ENCODE measurements at places on chromosomes 2 and 18. TPM values are rescaled to one million over a fixed set of nuclear protein-coding genes. Genes with fewer than 3 reads are reported as not detected.

VWC2L gene
- total RNA-seq, result 0.40 TPM

SNTG2 gene
- total RNA-seq, result not detected

ANKRD36B gene
- total RNA-seq, result 66.8 TPM

GULP1 gene
- total RNA-seq, result 135 TPM

GPR39 gene
- total RNA-seq, result 14.5 TPM

GRCh38 chr2:64453770-64454385, at the start of gene LGALSL:
TSS of gene LGALSL (plus strand) at chr2:64454162. CDS start at chr2:64454546, 384 bp downstream.
- DNase-seq, result peak; percentile 94

GRCh38 chr18:49566217-49566770, 4.4 kb downstream of the LIPG start:
- no peak for DNase-seq

- no peak for DNase-seq
These were observed 33.7 kb upstream of the MCM6 start for GRCh38 chr2:135909976-135910375.

DNA sequence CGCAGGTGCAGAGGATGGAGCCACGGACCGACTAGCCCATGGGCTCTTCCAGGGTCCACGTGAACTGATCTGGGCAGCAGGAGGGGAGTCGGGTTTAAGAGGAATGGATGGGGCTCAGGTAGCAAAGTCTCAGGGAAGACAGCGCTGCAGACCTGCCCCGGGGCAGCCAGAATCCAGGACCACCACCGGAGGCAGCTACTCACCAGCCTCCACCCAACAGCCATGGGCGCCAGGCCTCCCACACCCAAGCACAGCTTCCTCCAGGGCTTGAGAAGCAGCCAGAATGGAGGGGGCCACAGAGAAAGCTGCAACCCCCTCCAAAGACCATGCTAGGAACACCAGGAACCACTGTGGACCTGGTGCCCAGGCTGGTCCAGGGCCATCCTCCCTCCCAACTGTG, 164.3 kb downstream of the TWIST2 start:
- no peak for DNase-seq

DNA sequence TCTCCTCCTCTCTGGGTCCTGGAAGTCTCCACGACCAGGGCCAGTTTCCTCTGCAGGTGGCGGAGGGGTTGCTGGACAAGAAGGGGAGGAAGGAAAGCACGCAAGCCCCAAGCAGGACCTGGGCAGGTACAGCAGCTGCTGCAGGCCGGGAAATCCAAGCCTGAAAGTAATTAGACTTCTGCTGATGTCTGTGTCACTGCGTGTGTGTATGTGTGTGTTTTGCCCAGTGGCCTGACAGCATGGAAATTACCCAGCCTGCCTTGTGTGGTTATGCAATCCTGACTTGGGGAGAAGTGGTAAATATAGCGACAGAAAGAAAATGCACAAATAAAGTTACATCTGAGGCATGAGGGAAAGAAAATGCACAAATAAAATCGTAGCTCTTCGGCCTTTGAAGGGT, 121.8 kb upstream of the ZBTB14 start:
- peak; percentile 50 for DNase-seq

DNA sequence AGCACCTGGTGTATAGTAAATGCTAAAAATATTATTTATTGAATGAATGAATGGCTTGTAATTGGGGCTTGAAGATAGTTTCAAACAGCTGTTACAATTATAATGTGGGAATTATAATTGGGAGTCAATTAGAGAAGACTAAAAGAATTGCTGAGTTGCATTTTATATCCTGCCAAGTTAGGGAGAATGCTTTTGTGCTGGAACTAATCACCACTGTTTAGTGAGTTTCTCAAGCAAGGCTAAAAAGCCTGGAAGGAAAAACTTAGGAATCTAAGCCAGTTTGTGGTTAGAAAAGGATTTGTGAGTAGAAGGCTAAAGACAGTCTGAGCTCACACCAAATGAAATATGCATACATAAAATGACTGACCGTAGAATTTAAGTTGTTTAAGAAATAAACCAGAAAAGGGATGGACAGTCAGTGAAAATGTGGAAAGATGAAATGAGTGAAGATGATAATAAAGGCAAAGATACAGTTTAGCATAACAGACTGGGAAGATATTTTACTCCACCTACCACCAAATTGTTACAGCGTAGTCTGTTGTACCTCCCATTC, 647.7 kb upstream of the FSHR start:
- peak; percentile 6 for DNase-seq

GRCh38 chr2:12212841-12213597, 466.6 kb downstream of the LPIN1 start:
- no peak for DNase-seq

DNA sequence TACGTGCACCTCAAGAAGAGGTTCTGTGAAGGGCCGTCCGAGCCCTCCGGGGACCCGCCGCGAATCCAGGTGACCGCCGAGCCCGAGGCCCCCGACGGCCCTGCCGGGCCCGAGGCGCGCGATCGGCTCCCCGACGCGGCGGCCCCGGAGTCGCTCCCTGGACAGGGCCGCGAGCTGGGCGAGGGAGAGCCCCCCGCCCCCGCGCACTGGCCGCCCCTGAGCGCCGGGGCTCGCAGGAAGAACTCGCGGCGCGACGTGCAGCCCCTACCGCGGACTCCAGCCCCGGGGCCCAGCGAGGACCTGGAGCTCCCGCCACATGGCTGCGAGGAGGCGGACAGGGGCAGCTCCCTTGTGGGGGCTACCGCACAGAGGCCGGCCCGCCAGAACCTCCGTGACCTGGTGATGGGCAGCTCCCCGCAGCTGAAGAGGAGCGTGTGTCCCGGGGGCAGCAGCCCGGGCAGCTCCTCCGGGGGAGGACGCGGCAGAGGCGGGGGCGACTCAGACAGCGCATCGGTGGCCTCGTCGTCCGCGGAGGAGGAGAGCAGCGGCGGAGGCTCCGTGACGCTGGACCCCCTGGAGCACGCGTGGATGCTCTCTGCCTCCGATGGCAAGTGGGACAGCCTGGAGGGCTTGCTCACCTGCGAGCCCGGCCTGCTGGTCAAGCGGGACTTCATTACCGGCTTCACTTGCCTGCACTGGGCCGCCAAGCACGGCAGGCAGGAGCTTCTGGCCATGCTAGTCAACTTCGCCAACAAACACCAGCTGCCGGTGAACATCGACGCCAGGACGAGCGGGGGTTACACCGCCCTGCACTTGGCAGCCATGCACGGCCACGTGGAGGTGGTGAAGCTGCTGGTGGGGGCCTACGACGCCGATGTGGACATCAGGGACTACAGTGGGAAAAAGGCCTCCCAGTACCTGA, 812 bp downstream of the SOWAHC start:
- peak; percentile 51 for DNase-seq

- DNase-seq, result no peak
These were observed 784.8 kb upstream of the ID2 start for GRCh38 chr2:7896940-7897487.

GRCh38 chr2:142870526-142870925, 6.9 kb upstream of the KYNU start:
- no peak for DNase-seq

GRCh38 chr2:145812165-145812554, 1292.2 kb upstream of the ZEB2 start:
- no peak for DNase-seq

DNA sequence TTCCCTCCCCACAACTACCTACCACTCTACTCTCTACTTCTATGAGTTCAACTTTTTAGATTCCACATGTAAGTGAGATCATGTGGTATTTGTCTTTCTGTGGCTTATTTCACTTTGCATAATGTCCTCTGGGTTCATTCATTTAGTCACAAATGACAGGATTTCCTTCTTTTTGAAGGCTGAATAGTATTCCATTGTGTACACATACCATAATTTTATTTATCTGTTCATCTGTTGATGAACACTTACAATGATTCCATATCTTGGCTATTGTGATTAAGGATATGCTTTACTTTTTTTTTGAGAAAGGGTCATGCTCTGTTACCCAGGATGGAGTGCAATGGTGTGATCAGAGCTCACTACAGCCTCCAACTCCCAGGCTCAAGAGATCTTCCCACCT, 73.6 kb downstream of the ICA1L start:
- DNase-seq, result no peak

All from hepatocyte (in vitro differentiated cells).